ENCODE measurements at places on chromosomes 1 and 21. TPM values are rescaled to one million over a fixed set of nuclear protein-coding genes. Genes with fewer than 3 reads are reported as not detected.

PLXNA2 gene
- 0.09 TPM for total RNA-seq

KRTAP20-1 gene
- total RNA-seq: not detected

DMBX1 gene
- total RNA-seq: 0.43 TPM

UMODL1 gene
- total RNA-seq: not detected

ADORA1 gene
- total RNA-seq: not detected

MFN2 gene
- total RNA-seq: 70.1 TPM

FAM3B gene
- not detected for total RNA-seq

SAMD13 gene
- not detected for total RNA-seq

PARP1 gene
- 268 TPM for total RNA-seq

HPCAL4 gene
- total RNA-seq: 1.2 TPM

SHCBP1L gene
- not detected for total RNA-seq

CSRP1 gene
- total RNA-seq: 51.1 TPM

PRELP gene
- total RNA-seq: not detected

KIAA0040 gene
- total RNA-seq: 34.8 TPM

COA6 gene
- 76.4 TPM for total RNA-seq

AK4 gene
- 142 TPM for total RNA-seq

PYGO2 gene
- total RNA-seq: 39.2 TPM

FAM163A gene
- total RNA-seq: not detected

ACTL8 gene
- not detected for total RNA-seq

KRTAP19-3 gene
- total RNA-seq: not detected

SELL gene
- 143 TPM for total RNA-seq

VHLL gene
- 0.52 TPM for total RNA-seq

MAEL gene
- not detected for total RNA-seq

MCOLN3 gene
- 0.43 TPM for total RNA-seq

INSRR gene
- 0.66 TPM for total RNA-seq

KRTAP11-1 gene
- not detected for total RNA-seq

GPR52 gene
- 5.1 TPM for total RNA-seq

CD52 gene
- total RNA-seq: 542 TPM

NTNG1 gene
- not detected for total RNA-seq

TMOD4 gene
- 1.5 TPM for total RNA-seq

NPPB gene
- not detected for total RNA-seq

TSNAX gene
- total RNA-seq: 35.3 TPM

All from activated T-helper 17 cell treated with anti-CD3 and anti-CD28 coated beads, Interleukin-2, amount 50 U/mL, for 72 hours (primary cell).